Stimulated activated CD8-positive, alpha-beta memory T cell treated with anti-CD3 and anti-CD28 coated beads, Interleukin-7, amount 100 ng/mL, for 1 hour (primary cell): ENCODE measurements at places on chromosomes 12 and 14.

- DNase-seq, result no peak
Observed at GRCh38 chr14:100849115-100849781, 23.3 kb downstream of the MEG3 start.

DNA sequence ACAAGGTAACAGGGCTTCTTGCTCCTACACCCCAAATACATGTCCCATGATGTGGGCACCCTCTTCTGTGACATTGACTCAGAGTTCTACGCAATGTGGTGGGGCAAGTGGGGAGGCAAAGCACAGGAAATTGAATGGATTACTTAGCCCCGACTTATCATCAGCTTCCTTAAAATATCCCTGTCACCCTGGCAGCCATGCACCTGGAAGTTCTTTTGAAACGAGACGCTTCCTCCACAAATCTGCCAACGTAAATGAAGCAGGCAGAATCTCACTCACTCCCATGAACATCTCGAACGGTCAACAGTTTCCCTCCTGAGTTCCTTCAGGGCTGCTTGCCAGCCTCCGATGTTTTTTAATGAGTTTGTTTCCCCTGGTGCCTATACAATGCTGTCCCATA is 33.5 kb downstream of the RNFT2 start:
- no peak for DNase-seq

DNA sequence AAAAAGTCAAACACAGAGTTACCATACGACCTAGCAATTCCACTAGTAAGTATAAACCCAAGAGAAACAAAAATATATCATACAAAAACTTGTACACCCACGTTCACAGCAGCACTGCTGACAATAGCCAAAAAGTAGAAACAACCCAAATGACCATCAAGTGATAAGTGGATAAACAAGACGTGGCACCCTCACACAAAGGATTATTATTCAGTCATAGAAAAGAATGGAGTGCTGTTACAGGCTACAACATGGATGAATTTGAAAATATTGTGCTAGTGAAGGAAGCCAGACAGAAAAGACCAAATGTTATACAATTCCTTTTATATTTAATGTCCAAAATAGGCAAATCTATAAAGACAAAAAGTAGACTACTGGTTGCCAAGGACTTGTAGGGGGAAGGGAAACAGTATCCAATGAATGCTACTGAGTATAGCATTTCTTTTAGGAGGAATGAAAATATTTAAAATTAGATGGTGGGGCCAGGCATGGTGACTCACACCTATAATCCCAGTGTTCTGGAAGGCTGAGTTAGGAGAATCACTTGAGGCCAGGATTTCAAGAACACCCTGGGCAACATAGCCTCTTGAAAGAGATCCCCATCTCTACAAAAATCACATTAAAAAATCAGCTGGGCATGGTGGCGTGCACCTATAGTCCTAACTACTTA is 41.9 kb downstream of the SPTLC2 start:
- DNase-seq, result no peak

GRCh38 chr14:105837349-105838063 is 311.1 kb downstream of the TMEM121 start:
- no peak for DNase-seq

GRCh38 chr12:50839042-50839441 is 3.7 kb upstream of the TMPRSS12 start:
- no peak for DNase-seq

GRCh38 chr14:68665131-68665530 is 127.7 kb downstream of the ZFP36L1 start:
- no peak for DNase-seq

GRCh38 chr14:99075771-99076375 is 196.1 kb downstream of the BCL11B start:
- DNase-seq, result no peak

DNA sequence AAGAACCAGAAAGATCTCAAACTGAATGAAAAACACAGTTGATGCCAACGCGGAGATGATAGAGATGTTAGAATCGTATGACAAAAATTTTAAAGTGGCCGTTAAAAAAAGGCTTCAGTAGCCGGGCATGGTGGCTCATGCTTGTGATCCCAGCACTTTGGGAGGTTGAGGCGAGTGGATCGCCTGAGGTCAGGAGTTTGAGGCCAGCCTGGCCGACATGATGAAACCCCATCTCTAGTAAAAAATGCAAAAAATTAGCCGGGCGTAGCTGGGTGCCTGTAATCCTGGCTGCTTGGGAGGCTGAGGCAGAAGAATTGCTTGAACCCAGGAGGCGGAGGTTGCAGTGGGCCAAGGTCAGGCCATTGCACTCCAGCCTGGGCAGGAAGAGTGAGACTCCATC is 5.4 kb upstream of the ACVRL1 start:
- no peak for DNase-seq

DNA sequence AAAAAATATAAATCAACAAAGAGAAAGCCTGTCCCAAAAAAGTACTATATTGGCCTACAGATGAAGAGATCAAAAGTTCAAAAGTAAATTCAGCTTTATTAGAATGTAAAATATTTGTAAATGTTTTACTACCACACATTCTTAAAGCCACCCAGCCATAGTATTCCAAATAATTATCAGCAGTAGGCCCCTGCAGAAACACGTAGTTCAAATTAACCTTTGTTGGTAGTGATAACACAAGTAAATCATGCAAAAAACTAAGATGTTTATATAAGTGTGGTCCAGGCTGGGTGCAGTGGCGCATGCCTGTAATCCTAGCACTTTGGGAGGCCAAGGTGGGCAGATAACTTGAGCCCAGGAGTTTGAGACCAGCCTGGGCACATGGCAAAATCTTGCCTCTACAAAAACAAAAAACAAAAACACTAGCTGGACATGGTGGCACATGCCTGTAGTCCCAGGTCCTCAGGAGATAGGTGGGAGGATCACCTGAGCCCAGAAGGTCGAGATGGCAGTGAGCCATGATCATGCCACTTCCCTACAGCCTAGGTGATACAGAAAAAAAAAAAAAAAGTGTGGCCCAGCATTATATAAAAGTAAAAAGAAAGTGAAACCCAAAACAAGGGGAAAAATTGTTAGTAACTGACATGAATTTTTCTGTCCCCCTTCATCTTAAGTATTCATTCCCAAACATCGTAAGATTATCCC is 17.9 kb downstream of the SPTLC2 start:
- no peak for DNase-seq

DNA sequence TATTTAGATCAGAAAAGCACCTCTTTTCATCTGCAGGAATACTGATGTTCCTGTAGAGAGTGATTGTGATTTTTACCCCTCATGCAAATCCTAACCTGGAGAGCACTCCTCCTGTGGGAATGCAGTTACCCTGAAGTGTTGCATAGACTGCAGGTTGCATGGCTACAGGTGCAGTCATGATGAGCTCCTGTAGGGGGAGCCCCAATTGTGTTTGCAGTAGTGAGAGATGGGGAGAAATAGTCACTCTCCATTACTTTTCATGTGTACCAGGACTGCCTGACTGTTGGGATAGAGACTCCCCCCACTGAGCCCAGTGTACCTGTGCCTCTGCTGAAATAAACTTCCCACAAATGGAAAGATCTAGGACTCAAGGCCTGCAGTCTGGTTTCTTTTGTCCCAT is 1086.5 kb downstream of the SLC6A15 start:
- DNase-seq, result no peak

GRCh38 chr14:68333262-68333661 is 459.6 kb downstream of the ZFP36L1 start:
- DNase-seq, result no peak

DNA sequence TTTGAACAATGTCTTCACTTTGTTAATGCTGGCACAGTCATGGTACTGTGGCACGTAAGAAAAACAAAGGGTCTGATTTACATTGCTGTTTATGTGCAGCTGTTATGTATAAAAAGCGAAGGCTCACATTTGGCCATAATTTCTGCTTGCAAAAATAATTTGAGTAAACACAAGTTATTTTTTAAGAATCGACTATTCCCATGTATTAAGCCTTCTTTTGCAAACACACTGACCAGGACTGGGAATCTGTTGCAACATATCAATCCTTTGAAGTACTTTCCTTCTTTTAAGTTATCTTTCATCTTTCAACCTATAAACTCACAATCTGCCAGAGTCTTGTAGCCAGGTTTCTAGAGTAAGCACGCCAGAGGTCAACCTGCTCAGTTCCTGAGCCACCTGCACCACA is 145.4 kb upstream of the BMP4 start:
- no peak for DNase-seq

DNA sequence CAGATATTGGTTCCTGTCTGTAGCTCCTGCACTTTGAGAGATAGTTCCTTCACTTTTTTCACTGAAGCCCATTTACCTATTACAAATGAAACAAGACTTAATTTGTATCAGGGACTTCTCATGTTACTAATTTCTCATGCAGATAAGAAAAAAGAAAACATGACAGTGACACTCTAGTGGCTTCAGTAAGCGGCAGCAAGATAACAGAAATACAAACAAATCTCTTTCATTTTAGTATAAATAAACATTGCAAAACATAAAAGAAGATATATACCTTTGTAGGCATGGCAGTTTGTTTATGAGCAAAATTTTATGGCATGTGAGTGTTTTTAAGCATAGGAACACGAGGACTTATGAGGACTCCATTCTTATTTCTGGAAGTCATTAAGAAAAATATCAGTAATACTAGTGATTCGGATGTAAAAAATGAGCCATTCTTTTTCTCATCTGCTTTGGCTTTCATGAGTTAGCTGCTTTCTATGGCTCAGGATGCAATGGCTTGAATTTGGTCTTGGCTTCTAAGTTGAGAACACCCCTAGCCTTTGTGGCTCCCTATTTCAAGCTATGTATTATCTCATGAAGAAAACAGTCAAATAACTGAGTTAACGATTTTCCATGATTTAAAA is 310.1 kb upstream of the RGS6 start:
- no peak for DNase-seq

GRCh38 chr12:128111333-128111732 is 155.6 kb upstream of the TMEM132C start:
- DNase-seq, result no peak

GRCh38 chr14:105861985-105862465 is 335.6 kb downstream of the TMEM121 start:
- DNase-seq, result no peak

GRCh38 chr12:86521870-86522269 is 265.7 kb upstream of the MGAT4C start:
- DNase-seq, result no peak

DNA sequence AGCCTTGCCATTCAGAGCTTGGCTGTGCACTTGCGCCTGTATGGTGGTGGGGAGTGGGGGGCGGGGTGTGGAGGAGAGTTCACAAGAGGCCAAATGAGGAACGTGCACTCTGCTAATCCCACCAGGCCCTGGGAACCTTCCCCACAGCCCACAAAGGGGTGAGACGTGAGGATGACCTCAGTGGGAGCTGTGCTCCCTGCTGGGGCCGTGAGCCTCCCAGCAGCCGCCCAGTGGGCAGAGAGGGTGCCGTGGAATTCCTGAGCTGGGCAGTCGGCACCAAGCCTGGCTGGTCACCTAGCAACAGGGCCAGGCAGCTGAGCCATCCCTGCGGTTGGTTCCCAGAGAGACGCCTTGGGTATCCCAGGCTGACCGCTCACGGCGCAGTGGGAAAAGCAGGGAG is 53.7 kb downstream of the CCNK start:
- DNase-seq, result no peak

GRCh38 chr12:112420740-112421139 is 2.0 kb downstream of the PTPN11 start:
- no peak for DNase-seq

DNA sequence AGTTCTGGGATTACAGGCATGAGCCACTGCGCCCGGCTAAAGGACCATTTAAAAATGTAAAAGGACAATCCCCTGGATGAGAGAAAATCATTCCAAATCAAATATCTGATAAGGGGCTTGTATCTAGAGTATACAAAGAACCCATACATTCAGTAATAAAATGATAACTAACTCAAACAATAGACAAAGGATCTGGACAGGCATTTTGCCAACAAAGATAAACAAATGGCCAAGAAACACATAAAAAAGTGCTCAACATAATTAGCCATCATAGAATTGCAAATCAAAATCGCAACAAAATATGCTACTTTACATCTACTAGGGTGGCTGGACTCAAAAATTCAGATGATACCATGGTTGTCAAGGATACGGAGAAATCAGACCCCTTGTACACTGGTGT is 8.5 kb upstream of the BICD1 start:
- DNase-seq, result no peak

GRCh38 chr14:21023174-21023573 is 1.7 kb downstream of the NDRG2 start:
- DNase-seq, result no peak

DNA sequence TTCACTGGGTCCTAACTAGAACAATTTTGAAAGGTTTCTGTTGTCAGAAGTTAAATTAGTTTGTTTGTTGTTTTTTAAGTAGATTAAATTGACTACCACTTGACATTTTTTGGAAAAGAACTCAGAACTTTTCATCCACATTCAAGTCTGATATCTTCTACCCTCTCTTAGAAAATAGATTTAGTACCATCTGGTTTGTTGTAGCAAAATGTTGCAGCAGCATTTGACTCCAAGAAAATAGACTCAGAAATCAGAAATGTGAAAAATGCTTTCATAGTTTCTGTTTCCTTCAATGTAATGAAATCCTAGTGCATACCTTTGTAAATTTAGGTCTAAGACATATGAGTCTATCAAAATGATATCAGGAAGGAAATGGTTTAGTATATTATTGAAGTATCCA is 256.3 kb upstream of the CLEC14A start:
- no peak for DNase-seq

DNA sequence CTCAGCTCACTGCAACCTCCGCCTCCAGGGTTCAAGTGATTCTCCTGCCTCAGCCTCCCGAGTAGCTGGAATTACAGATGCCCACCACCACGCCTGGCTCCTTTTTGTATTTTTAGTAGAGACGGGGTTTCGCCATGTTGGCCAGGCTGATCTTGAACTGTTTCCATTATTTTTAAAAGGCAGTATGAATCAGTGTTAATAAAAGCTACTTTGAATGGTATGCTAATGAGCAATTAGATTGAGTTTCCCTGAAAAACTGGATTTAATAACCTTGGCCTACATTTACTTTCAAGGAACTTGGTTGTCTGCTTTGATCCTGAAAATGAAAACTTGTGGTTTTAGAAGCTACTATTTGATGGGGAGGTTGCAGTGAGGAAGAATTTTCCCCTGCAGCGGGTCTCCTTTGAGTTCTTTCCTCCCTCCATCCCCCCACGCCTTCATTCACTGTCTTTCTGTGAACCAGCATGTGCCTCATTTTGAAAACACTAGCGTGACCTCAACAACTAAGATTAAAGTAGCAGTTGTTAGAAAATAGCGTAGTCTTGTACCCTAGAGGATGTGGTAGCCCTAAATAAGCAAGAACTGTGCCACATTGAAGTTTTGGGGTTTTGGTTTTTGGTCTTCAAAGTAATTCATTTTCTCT is 17.8 kb upstream of the RPS6KA5 start:
- no peak for DNase-seq

DNA sequence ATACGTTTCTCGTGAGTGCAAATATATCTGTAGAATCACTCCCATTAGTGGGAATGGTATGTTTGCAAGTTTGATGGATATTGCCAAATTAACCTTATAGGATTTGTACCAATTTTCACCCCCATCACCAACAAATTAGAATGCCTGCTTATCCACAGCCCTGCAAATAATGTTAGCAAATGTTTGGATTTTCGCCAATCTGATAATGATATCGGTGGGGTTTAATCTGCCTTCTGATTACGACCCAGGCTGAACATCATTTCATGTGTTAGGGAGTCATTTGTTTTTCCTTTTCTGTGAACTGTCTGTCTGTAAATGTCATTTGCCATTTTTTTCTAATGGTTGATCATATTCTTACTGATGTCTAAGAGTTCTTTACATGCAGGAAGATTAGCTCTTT is 4.1 kb upstream of the DAZAP2 start:
- no peak for DNase-seq
